ENCODE measurements at places on chromosomes 13 and 19.

DNA sequence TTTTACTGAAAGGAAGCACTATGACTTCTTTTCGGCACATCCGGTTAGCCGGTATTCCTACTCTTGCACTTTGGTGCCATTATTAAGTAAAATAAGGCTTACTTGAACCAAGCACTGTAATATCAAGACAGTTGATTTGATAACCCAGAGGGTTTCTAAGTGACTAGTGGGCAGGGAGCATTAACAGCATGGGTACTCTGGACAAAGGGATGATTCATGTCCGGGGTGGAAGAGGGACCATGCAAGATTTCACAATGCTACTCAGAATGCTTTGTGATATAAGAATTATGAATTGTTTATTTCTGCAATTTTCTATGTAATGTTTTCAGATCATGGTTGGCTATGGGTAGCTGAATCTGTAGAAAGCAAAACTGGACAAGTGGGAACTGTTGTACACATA, 282.1 kb downstream of the TDRD3 start:
- DNase-seq: no peak

DNA sequence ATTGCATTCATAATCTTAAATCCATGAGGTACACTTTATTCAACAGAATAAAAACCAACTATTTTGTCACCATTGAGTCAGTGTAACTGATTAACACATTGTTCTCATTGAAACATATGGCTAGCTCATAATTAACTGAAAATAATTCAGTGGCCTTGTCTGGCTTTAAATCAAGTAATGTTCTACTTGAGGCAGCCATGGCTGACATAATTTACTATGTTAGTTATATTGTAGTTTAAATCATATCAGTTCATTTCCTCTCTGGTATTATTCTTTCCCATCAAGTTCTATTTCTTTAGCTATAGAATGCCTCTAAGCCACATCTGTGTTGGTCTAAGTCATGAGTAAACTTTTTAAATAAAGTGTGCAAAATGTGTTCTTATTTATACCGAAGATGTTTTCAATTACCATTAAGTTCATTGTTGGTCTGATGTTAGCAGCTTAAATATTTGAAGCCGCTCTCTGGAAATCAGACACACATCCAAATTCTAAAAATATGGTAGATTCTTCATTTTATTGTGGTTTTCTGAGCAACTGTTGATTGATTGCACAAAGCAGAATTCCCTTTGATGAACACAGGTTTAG, 393.7 kb downstream of the GPC6 start:
- DNase-seq: no peak

GRCh38 chr13:26299168-26299750, 45.3 kb downstream of the CDK8 start:
- DNase-seq: no peak

DNA sequence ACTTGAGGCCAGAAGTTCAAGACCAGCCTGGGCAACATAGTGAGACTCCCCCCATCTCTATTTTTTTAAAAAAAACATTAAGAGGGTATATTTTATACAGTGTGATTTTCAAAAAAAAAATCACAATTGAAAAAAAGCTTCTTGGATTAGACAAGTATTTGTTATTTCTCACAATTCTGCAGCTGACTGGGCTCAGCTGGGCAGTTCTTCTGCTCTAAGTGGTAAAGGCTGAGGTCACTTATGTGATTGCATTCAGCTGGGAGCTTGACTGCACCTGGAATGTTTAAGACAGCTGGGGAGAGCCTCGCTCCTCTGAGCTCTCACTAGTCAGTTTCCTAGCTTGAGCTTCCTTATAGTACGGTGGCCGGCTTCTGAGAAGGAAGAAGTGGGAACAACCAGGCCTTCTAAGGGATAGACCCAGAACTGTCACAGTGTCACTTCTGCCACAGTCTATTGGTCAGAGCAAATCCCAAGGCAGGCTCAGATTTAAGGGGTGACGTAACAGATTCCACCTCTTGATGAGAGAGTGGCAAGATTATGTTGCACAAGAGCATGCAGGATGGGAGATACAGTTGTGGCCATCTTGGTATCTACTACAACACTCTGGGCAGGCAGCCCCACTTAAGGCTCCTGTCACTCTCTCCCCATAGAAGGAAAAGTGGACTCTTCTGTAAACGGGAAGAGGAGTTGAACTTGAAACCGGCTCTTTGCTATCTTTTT, 19.7 kb upstream of the IRGC start:
- DNase-seq: peak; percentile 79

DNA sequence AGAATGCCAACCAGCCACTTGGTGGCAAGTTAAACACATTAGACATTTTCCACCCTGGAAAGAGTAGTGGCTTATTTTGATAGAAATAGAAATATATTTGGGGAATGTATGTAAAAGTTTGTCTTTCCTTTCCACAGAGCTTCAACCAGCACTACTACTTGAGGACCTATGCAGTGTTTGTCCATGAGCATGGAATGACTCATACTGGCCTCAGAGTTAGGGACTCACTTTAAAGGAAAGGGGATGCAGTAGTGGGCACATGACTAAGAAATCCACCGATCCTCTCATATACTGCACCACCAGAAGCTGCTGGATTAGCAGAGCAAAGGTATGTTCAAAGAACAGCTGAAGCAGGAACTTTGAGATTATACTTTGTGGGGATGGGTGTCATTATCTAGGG, 62.6 kb downstream of the LACC1 start:
- DNase-seq: no peak

DNA sequence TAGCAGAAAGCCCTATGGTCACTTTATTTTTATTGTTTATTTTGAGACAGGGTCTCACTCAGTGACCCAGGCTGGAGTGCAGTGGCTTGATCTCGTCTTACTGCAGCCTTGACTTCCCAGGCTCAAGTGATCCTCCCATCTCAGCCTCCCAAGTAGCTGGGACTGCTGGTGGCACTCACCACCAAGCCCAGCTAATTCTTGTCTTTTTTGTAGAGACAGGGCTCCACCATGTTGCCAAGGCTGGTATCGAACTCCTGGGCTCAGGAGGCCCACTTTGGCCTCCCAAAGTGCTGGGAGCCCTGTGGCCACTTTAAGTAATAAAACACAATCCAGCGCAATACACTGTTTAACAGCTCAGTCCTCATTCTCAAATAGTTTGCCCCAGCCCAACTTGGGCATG, 69.3 kb downstream of the NUFIP1 start:
- no peak for DNase-seq

- no peak for DNase-seq
Observed at GRCh38 chr19:42201489-42202289, 15.8 kb downstream of the DEDD2 start.

- DNase-seq: no peak
Observed at GRCh38 chr19:48108997-48109782, 1.4 kb downstream of the PLA2G4C start.

- peak; percentile 49 for DNase-seq
Observed at GRCh38 chr13:91303031-91303430, 44.5 kb upstream of the MIR17HG start.

GRCh38 chr13:27942972-27943371, 23.2 kb downstream of the PDX1 start:
- no peak for DNase-seq

GRCh38 chr19:5686326-5686646, 3.8 kb upstream of the RPL36 start:
- no peak for DNase-seq

- DNase-seq: no peak
Observed at GRCh38 chr19:7516333-7516732, 430 bp downstream of the ZNF358 start.

DNA sequence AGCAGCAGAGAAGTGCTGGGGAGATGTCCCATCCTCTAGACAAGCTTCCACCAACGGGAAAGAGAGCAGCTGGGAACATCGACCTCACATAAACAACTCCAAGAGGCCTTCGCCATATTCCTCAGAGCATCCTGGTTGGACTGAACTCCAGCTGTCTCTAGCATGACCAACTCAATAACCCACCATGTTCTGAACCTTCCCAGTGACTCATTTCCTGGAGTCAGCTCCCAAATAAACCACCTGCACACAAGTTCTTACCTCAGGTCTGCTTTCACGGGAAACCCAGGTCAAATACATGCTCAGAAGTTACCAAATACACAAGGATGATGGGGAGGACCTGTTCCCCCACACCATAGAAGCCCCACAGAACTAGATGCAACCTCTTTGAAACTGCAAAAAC, 878.5 kb downstream of the UQCRFS1 start:
- DNase-seq: no peak

- DNase-seq: peak; percentile 55
Observed at GRCh38 chr13:33057019-33057780, 41.0 kb downstream of the KL start.

- no peak for DNase-seq
Observed at GRCh38 chr19:34243876-34244578, 10.3 kb upstream of the GARRE1 start.

- DNase-seq: peak; percentile 39
Observed at GRCh38 chr13:49060678-49061387, 85.1 kb downstream of the FNDC3A start.

DNA sequence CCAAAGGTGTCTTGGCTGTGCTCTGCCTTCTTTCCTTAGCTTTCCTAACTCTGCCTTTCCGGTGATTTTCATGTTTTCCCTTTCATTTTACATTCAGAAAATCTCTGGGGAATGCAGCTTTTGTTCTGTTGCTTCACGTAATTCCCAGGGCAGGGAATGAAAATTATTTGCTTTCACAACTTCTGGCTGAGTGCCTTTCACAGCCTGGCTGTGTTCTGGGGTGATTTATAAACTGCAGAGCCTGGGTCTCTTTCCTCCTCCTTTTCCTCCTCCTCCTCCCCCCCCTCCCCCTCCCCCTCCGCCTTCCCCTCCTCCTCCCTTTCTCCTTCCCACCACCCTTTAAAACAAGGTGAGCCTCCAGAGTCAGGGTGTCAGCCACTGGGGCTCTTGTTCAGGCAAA, 84.3 kb downstream of the RNASEH2B start:
- no peak for DNase-seq

- peak; percentile 67 for DNase-seq
Observed at GRCh38 chr19:2049741-2050348, 1.2 kb downstream of the MKNK2 start.

DNA sequence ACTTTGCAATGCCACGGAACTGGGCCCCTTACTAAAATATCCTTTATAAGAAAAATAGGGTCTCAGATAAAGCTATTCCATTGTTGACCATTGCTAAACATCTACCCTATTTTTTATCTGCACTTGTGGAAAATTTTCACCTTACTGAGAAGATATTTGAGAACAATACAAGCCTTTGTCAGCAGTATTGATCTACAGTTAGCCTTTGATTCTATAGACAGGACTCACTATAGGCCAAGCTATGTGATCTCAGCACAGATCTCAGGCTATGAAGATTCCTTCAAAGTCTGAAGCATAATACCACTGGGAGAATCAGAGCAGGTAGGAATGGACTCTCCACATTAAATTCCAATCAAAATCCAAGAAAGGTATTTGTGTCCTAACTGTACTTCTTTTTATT, 1099.7 kb downstream of the DIAPH3 start:
- DNase-seq: no peak

GRCh38 chr19:50838239-50838638, 4.9 kb upstream of the KLK15 start:
- peak; percentile 49 for DNase-seq

- DNase-seq: peak; percentile 91
Observed at GRCh38 chr13:48595431-48596429, 58.0 kb upstream of the CYSLTR2 start.

DNA sequence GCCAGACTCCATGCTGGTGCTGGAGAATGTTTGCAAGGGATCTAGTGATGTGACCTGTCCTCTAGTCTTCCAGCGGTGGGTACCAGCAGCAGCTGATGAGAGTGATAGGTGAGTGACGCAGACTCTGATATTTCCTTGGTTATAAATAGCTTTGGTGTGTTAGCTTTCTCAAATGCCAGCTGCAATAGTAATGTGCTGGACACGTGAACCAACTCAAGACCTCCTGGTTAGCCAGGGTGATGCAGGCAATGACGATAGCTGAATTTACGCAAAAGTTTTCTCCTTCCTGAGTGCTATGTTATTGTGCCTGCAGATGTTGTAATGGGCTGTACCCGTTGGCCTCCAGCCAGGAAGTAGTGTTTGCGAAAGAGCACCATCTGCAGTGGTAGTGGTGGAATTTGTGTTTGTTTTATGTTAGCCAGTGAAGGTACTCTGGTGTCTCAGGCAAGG, 129.5 kb downstream of the CYSLTR2 start:
- DNase-seq: peak; percentile 46

DNA sequence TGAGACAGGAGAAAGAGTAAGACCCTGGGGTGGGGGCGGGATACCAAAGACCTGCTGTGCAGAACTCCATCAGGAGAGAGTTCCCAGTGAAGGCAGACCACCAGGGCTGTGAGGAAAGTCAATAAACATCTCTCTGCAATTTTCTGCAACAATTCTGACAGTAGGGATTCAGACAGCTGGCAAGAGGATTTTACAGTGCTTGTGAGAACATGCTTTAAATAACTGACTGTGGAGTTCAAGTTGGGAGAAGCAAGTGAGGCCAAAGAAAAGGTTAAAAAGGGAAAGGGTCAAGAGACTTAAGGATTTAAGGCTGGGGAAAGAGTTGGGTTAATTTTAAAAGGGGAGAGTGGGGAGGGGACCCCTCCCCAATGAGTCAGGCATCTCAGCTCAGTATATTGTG, 98.4 kb downstream of the USP12 start:
- DNase-seq: no peak

DNA sequence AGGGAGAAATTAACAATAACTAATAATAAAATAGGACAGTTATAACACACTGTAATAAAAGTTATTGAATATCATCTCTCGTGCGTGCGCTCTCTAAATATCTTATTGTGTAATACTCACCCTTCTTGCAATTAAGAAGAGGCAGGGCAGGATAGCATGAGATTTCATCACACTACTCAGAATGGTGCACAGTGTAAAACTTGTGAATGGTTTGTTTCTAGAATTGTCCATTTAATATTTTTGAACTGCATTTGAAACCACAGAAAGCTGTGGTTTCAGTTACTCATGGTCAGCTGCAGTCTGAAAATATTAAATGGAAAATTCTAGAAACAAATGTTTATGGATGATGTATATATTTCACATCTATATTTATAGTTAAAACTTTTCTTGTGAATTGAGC, 161.1 kb downstream of the DCT start:
- DNase-seq: no peak

- peak; percentile 74 for DNase-seq
Observed at GRCh38 chr19:38478273-38478971, 44.9 kb downstream of the RYR1 start.

- peak; percentile 94 for DNase-seq
Observed at GRCh38 chr19:44753932-44754749, 5.6 kb downstream of the BCL3 start.

GRCh38 chr13:20801707-20802106, 27.9 kb upstream of the EEF1AKMT1 start:
- DNase-seq: peak; percentile 72

- DNase-seq: no peak
Observed at GRCh38 chr13:111245576-111246384, 74.7 kb upstream of the TEX29 start.

All from OCI-M1 (cell line).